ENCODE measurements at places on chromosomes 2 and 18. TPM values are rescaled to one million over a fixed set of nuclear protein-coding genes. Genes with fewer than 3 reads are reported as not detected.
A peak's percentile ranks its signal among the peaks of the same experiment; 100 is the strongest.

GPBAR1 gene
- 0.60 TPM for total RNA-seq

IGFBP2 gene
- total RNA-seq: 72.6 TPM

DCDC2C gene
- total RNA-seq: not detected

NOTO gene
- total RNA-seq: not detected

NOSTRIN gene
- total RNA-seq: 17.7 TPM

HNMT gene
- 37.3 TPM for total RNA-seq

CABYR gene
- 0.66 TPM for total RNA-seq

ZNF513 gene
- total RNA-seq: 7.5 TPM

TMEM214 gene
- 34.8 TPM for total RNA-seq

ACTG2 gene
- total RNA-seq: 3.8 TPM

CNDP1 gene
- total RNA-seq: not detected

TDRD15 gene
- not detected for total RNA-seq

FAP gene
- total RNA-seq: 3.6 TPM

GRCh38 chr2:20818820-20819219 is 4.1 kb downstream of the LDAH start:
- no peak for DNase-seq

- DNase-seq: no peak
These were observed 669.7 kb upstream of the SALL3 start for GRCh38 chr18:78309924-78310323.

GRCh38 chr2:32910883-32911598 is 35.7 kb upstream of the LTBP1 start:
- DNase-seq: no peak

DNA sequence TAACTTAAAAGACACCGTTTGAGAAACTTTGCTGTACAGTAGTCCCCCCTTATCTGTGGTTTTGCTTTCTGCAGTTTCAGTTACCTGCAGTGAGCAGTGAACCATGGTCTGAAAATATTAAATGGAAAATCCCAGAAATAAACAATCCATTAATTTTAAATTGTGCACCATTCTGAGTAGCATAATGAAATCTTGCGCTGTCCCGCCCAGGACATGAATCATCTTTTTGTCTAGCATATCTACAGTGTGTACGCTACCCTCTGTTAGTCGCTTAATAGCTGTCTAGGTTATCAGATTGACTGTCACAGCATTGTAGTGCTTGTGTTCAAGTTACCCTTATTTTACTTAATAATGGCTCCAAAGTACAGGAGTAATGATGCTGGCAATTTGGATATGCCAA is 6.1 kb downstream of the ARPC2 start:
- no peak for DNase-seq

DNA sequence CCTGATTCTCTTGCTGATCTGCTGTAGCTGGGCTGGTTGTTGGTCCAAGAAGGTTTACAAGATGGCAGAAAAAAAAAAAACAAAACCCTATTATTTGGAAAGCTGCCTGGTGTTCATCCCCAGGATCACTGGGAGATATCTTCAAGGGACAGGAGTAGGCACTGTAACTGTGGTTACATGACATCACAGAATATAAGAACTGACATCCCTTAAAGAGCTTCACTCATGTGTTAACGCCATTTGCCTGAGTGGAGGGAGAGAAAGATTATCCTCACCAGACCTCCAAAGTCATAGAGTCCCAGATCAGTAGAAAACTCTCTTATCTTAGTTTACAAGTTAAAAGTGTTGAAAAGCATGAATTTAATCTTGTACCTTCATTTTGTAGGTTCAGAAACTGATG is 95.3 kb upstream of the BZW1 start:
- DNase-seq: no peak

DNA sequence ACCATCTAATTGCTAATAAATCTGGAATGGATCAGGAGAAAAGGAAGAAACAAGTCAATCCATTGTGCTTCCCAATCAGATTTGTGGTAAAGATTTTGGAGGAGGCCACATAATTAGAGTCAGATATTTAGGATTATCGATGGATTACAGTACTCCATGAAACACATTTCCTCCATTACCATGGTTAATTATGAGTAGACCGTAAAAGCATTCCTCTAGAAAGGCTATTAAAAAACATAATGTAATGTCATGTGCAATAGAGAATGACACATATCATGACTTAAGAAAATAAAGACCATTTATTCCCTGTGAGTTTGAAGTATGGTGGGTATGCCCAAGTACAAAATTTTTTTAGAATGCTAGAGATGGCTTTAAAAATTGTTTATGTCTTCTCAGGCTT is 96.1 kb downstream of the ITGA4 start:
- no peak for DNase-seq

DNA sequence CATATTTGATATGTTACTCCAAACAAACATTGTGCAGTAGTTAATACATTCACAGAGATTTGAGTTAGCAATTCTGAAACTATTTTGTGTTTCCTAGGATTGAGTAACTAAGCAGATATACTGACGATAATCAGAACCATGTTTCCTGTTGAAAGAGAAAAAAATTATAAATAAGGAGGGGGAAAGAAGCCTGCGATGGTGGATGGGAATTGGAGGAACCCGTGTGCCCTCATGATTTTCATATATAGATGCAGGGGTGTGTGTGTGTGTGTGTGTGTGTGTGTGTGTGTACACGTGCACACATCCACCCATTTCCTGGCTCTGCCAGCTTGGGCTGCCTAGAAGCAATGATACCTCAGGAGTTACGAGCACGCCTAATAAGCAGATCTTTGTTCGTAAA is 56.9 kb downstream of the LPIN2 start:
- DNase-seq: no peak

- no peak for DNase-seq
These were observed 16.7 kb upstream of the LYPD6B start for GRCh38 chr2:149021761-149022160.

GRCh38 chr18:76134628-76135027 is 360.4 kb downstream of the ZNF516 start:
- no peak for DNase-seq

- DNase-seq: no peak
These were observed 53.1 kb downstream of the SLC39A10 start for GRCh38 chr2:195709901-195710806.

DNA sequence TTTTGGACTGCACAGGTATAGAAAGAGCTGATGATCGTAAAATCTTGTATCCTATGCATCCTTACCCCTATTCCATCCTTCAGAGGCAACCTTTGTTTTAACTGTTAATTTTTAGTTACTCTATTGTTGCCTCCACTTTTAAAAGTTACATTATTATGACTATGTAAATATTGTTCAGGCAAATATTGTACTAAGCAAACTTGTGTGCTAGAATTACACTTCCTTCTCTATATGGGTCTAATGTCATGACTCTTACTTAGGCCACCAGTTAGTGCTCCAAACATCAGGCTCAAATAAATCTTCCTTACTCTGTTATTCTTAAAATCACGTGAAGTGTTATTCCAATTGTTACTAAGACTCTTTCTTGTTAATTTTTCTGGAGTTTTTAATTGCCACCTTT is 47.4 kb upstream of the EMILIN2 start:
- no peak for DNase-seq

GRCh38 chr18:29465526-29465925 is 1288.6 kb upstream of the CDH2 start:
- no peak for DNase-seq

GRCh38 chr2:202307690-202308089 is 42.1 kb downstream of the NOP58 start:
- no peak for DNase-seq

- DNase-seq: no peak
These were observed 272.3 kb downstream of the CDH20 start for GRCh38 chr18:61605376-61606067.

DNA sequence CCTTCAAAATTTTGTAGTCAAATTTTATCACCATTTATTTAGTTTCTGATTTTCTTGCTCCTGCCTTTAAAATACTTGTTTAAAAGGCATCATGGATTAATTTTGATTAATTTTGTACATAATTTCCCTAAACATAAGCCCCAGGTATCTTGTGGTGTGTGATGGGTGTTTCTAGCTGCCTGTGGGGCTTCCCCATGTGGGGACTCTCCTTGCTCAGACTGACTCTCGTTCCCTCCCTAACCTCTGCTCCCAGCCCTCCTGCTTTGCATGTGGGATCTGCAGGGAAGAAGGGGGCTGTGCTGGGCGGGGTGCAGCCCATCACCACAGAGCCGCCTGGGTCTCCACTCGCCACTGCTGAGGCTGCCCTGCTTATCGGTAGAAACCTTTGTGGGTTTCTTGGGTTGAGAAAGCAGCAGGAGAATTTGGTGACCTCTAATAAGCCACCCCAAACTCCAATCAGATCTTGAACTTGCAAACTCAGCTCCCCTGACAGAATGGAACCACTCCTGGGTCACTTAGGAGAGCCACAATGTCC is 72.5 kb downstream of the MRPS9 start:
- DNase-seq: no peak

DNA sequence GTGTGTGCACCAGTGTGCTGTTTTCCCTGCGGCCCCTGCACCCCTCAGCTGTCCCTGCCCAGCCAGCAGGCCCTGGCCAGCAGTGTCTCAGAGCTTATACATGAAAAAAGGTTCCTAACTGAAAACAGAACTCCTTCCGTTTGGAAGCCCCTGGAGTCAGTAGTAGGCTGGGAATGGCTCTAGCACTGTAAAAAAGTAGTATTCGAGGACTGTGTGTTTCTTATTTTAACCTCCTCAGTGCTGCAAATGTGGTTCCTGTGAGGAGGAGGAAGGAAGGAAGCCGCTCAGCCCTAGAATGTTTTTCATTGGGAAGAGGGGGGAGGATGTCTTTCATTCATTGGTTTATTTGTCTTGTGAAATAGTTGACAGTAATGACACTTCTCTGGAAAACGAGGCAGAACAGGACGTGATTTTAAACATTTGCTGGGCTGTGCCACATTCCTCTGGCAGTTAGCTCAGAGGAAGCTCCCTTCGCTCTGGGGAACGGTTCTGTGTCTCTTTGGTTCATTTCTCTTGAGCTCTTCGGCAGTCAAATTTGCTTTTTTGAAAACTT is 103.5 kb downstream of the SPTBN1 start:
- peak; percentile 48 for DNase-seq

GRCh38 chr2:217158928-217159327 is 299.1 kb upstream of the TNP1 start:
- DNase-seq: no peak

GRCh38 chr2:225937625-225938187 is 538.2 kb downstream of the NYAP2 start:
- DNase-seq: no peak

- no peak for DNase-seq
These were observed 311.8 kb upstream of the ST6GAL2 start for GRCh38 chr2:107197594-107198294.

- DNase-seq: no peak
These were observed 145.3 kb upstream of the SMAD7 start for GRCh38 chr18:49096021-49096420.

- no peak for DNase-seq
These were observed 16.1 kb downstream of the WNT10A start for GRCh38 chr2:218896501-218897393.

DNA sequence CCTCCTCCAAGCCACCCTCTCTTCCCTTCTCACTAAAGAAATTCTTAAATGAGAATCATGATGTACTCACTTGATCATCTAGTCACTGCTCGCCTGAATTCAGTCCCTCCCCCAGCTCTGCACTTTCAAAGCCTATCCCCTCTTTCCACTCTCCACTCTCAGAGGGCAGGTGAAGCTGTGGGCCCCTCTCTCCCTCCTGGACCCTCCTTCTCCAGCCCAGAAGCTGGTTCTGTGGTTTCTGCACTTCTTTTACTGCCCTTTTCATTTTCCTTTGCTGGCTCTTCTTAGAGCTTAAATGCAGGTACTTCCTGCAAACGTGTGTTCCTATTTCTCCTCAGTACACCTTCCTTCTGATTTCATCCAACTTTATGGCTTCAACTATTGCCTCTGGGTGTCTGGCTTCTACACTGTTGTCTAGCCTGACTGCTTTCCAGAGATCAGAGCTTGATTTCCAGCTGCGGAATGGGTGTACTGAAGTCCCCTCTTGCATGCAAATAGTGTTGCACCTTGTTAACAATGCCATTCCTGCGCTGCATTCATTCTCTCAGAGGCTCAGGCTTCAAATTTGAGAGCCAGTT is 15.3 kb upstream of the TXNDC2 start:
- no peak for DNase-seq

GRCh38 chr2:101476605-101477208 is 1.8 kb upstream of the RFX8 start:
- DNase-seq: no peak

Data from heart left ventricle (tissue), 16 donors.